Right renal pelvis (tissue), 4 donors: ENCODE measurements at places on chromosomes 6 and 20.

GRCh38 chr6:3596766-3597165, 139.9 kb upstream of the SLC22A23 start:
- no peak for DNase-seq

GRCh38 chr6:156029286-156029985, 573.8 kb upstream of the NOX3 start:
- DNase-seq: no peak

DNA sequence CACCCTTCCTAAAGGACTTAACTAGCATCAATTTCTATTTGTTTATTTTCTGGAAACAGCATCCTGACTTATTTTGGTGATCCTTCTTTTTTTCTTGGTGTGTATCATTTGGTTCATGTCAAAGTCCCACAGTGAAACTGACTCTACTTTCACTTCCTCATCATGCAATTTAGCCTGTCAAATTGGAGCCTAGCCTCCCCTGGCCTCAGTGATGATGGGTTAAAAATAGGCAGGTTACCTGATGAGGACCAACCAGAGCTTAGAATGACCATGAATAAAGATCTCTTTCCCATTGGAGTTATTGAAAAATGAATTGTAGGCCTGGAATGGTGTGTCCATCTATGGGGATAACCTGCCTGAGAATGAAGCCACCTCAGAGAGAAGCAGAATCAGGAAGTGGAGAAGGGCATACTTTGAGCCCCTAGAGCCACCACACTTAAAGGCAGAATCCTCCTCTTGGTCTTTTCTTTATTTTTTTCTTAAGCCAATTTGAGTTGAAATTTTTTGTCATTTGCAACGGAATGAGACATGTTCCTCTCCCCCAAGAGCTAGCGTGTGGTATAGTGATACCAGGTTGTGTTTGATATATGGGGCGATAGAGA, 105.6 kb downstream of the BTBD3 start:
- DNase-seq: no peak

- no peak for DNase-seq
Measured at GRCh38 chr6:43773050-43773979, 3.3 kb downstream of the VEGFA start.

DNA sequence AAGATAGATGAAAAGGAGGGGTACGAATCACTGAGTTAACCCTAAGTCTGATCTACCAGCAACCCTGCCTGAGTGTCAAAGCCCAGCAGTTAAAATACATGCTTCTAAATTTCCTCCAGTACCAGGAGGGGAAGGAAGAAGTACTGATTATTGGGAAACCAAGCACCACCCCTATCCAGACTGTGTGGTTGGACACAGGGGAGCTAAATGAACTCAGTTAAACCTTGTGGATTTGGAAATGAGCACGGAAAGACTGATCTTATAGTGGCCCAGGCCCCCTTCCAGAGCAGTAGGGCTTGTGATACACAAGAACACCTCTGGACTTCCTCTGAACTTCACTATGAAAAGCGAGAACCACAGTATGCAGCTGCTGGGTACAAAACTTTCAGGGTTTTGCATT, 585.6 kb downstream of the MAFB start:
- no peak for DNase-seq

DNA sequence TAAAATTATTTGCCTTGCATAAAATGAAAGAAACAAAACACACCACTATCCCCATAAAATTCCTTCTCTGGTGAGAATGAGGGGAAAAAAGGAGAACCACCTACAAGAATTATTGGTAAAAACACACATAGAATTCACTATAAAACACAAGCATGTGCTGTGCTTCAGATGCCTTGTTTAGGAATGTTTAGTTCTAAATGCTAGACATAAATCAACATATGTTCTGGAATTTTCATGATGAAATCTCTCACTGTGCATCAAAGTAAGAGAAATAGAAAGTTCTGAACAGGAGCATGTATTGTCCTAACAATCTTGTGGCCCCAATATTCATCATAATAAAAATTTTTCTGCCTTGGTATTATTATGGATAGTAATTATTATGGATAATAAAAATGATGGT, 111.0 kb downstream of the PLCB4 start:
- no peak for DNase-seq

DNA sequence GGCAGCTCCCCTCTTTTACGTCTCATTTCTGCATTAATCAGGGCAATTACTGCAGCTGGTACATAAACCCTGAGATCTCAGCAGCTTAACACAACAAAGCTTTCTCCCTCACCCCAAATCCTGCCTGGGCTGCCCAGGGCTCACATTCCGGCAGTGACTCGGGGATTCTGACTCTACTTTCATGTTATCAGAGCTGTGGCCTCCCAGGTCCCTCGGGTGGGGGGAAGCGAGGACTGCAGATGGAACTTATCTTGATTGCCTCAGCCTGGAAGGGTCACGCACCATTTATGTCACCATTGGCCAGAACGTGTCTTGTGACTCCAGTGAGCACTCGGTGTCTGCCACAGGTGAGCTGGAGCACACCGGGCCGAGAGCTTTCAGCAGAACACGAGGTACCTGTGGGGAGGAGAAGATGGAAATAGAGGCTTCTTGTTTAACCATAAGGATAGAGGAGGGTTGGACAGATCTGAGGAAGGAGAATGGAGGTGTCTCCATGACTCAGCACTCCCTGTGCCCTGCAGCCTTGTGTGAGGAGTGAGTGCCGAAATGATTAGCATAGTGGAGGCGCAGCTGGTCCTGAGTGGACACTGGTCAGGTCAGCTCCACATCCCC, 88.5 kb upstream of the EXOC2 start:
- no peak for DNase-seq

DNA sequence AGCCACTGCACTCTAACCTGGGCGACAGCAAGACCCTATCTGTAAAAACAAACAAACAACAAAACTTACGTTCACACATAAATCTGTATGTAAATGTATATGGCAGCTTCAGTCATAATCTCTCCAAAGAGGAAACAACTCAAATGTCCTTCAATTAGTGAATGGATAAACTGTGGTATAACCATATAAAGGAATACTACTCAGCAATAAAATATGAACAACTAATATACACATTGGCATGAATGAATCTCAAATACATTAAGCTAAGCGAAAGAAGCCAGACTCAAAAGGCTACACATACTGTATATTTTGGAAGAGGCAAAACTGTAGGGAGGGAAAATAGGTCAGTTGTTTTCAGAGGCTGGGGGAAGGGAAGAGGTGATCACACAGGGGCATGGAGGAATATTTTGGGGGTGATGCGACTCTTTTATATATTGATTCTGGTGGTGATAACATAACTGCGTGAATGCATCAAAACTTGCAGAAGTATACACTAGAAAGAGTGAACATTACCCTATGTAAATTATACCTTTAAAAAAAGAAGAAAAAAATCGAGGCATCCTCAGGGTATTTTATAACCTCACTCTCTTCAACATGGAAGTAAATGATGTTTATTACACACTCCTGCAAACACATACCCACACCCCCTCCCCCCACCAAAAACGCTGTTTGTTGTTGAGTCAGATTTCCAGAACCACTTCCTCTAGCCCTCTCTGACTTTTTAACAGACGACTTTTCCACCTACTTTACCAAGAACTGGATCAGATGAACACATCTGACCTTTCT, 115.2 kb upstream of the RNF24 start:
- no peak for DNase-seq
